ENCODE measurements at places on chromosomes 7 and 10.

DNA sequence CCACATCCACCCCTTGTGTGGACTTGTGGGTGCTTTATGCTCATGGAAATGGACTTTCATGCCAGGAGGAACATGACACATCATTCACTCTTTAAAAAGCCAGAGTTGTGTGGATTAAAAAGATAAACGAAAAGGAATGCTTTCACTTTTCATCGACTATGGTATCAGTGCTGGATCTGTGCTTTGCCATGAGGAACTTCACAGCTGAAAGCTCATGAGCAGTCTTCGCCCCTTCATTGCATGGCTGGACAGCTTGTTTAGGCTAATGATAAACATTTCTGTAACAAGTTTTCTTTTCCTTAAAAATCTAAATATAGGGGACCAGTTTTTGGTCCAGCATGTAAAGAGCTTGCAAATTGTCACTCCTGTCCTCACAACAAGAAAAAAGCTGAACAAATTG is 173.6 kb upstream of the NPS start:
- no peak for DNase-seq

DNA sequence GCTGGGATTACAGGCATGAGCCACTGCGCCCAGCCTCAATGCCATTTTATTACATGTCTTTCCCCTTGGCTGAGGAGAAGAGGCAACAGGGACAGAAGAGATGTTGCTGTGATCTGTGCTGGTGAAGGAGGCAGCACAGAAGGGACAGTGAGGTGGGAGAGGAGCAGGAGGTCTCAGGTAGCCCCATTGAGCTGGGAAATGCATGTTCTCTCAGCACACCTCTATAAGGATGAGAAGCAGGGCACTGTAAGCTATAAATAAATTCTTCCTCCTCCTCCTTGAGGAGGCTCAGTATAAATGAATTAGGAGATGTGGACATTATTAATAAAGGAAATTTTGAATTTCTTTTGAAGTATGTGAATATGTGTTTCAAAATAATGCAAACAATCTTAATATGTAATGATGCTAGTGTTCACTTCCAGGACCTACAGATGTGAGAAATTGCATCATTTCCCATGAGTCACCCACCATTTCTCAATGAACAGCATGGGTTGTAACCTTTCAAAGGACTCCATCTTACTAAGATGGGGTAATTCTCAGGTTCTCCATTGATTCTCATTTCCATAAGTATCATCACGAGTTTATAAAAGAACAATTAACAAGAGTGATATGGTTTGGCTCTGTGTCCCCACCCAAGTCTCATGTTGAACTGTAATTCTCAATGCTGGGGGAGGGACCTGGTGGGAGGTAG is 88.9 kb upstream of the ODAD2 start:
- no peak for DNase-seq

- DNase-seq: no peak
Observed at GRCh38 chr7:155995183-155995612, 182.9 kb upstream of the SHH start.

- DNase-seq: no peak
Observed at GRCh38 chr7:15507171-15507570, 54.6 kb downstream of the AGMO start.

DNA sequence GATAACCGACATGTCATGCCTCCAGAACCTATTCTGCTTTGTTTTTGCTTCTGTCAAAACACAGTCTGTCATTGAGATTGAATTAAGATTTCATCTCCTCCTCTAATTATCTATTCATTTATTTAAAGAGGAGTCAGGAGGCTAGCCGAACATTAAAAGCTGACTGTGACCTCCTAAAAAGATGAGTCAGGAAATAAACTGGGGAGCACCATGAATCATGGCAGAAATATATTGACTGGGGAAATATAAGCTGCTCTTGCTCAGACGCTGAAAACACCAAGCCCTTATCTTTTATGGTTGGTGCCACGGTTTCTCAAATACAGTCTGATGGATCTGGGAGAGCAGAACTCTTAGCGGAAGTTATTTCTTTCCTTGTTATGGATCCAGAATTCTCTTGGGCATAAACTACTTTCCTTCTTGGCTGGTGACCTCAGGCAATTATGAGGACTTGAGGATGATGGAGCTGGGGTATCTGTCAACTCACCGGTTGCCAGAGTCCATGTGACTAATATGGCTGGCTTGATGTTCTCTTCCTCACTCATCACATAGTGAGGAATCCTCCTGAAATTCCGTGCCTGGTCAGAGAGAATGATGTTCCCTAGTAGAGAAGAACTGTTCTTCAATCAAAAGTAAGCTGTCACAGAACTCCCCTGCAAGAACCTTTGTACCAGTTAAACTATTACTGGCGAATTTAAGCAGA is 307.6 kb upstream of the PHYHIPL start:
- no peak for DNase-seq
